ENCODE measurements at places on chromosomes 16 and 17. TPM values are rescaled to one million over a fixed set of nuclear protein-coding genes. Genes with fewer than 3 reads are reported as not detected.

- DNase-seq, result no peak
These were observed 1.5 kb downstream of the SPOP start for GRCh38 chr17:49676276-49676868.

DNA sequence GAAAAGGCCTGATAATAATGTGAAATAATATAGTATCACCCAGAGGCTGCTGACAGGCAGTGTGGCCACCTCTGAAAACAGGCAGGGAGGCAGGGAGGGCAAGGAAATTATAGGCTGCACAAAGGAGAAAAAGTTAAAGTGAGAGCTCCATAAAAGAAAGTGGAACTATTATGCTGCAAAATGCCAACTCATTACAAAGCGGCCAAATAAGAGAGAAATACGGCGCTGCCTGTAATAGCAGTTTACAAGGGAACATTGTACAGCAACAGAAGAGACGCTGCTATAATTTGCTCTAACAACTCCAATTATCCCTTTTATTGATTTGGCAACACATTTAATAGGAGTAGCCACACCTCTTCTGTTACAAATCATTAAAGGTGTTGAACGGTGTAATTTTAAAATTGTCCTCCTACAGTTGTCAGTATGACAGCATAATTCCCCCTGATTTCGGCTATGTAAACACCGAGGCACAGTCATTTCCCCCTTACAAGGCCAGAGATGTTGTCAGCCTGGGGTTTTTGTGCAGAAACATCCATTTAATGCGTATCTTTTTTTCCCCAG is 120.3 kb downstream of the MRM1 start:
- DNase-seq, result no peak

The NTN3 gene
- total RNA-seq, result not detected

The MYH2 gene
- 573 TPM for total RNA-seq

The OR3A2 gene
- not detected for total RNA-seq
